ENCODE measurements at places on chromosomes 1 and 21.

DNA sequence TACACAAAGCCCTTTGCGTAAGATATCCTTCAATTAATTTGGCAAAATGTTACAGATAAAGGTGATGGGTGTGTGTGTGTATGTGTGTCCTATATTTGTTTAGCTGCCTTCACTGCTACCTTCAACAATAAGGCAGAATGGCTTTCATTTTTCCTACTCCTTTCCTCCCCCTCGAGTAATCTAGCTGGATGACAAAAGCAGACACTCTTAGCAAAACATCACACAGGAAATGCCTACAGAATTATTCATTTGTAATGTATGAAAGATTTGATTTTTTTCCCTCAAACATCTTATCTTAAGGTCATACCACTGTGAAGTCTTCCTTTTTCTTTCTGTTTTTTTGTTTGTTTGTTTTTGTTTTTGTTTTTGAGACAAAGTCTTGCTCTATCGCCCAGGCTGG, 10.6 kb downstream of the PTPN22 start:
- no peak for DNase-seq

DNA sequence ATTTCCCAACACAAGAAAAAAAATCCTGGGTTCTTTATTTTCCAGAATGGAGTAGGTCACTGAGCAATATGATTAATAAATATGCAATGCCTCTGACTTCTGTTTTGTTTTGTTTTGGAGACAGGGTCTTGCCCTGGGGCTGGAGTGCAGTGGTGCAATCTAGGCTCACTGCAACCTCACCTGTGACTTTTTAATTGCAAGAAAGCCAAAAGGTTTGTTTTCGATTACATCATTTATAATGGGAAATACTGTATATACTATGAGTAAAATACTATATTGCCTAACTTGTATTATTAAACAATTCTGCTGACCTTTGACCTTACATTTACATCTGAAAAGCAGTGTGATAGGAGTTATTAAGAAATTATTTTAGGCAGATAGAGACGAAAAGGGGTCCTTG, 11.6 kb upstream of the CD46 start:
- DNase-seq, result no peak

DNA sequence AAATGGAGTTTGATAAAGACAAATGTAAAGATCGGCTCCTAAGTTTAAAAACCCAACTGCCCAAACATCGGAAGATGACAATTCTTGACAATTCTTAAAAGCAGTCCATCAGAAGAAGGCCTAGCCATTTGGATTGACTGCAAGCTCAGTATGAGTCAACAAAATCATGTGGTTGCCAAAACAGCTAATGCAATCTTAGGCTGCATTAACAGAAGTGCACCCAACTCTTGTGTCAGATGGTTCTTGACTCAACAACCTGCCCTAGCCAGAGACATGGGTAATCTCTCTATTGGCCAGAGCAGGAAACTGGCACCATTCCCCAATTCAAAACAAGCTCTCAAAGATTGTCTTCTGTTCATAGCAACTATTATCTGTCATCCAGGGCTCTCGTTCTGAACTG, 9.9 kb upstream of the NCF2 start:
- DNase-seq, result no peak

- no peak for DNase-seq
Measured at GRCh38 chr1:119815928-119816327, 4.7 kb upstream of the REG4 start.

GRCh38 chr1:52554756-52555155, 1.9 kb upstream of the TUT4 start:
- no peak for DNase-seq

DNA sequence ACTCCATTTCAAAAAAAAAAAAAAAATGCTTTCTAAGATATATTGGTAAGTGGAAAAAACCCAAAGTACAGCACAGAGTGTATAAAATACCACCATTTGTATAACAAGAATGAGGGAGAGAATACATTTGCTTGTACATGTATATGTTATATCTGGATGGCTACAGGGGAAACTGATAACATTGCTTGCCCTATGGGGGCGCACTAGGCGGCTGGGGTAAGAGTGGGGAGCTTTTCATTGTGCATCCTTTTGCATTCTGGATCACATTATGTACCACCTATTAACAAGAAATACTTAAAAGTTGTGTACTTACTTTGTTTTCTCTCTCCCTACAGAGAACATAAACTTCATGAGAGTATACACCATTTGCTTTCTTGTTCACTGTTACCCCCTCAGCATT, 28.6 kb upstream of the OPRD1 start:
- DNase-seq, result no peak

DNA sequence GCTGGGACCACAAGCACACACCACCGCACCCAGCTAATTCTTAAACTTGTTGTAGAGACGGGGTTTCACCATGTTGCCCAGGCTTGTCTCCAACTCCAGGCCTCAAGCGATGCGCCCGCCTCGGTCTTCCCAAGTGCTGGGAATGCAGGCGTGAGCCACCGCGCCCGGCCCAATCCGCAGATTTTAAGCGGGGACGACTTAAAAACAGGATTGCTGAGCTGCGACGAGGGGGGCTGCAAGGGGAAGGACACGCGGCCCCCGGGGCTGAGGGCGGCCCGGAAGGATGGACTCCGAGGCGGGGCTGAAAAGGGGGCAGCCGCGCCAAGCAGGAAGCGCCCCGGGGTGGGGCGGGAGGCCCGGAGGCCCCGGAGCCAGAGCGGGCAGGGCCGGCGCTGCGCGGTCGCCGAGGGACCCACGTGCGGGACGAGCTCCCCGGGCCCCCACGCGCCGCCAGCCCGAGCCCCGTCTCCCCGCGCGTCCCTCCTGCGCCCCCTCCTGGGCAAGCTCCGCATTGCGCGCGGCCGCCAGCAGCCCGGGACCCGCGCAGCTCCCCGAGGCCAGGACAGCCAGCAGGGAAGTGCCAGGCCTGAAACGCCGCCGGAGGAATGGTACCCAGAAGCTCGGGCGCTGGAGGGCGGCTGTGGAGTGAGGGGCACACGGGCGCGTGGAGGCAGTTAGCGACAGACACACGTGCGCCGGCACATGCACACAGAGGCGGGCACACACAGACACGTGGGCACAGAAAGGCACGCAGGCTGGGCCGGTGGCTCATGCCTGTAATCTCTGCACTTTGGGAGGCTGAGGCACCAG, 5.5 kb upstream of the PRKCZ start:
- DNase-seq, result peak; percentile 21

DNA sequence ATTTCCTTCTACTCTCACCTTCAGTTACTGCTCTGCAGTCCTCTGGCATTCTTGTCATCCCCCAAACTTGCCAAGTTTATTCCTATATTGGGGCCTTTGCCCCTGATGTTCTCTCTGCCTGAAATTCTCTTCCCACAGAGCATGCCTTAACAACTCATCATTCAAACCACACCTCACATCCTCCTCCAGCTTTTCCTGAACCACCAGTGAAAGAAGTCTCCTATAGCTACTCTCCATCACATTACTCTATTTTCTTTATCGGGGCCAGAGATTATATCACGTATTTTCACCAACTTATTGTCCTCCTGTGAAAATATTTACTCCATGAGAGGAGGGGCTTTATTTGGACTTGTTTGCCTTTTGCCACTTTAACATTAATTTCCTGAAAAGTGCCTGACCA, 32.1 kb downstream of the EXTL2 start:
- DNase-seq, result no peak

DNA sequence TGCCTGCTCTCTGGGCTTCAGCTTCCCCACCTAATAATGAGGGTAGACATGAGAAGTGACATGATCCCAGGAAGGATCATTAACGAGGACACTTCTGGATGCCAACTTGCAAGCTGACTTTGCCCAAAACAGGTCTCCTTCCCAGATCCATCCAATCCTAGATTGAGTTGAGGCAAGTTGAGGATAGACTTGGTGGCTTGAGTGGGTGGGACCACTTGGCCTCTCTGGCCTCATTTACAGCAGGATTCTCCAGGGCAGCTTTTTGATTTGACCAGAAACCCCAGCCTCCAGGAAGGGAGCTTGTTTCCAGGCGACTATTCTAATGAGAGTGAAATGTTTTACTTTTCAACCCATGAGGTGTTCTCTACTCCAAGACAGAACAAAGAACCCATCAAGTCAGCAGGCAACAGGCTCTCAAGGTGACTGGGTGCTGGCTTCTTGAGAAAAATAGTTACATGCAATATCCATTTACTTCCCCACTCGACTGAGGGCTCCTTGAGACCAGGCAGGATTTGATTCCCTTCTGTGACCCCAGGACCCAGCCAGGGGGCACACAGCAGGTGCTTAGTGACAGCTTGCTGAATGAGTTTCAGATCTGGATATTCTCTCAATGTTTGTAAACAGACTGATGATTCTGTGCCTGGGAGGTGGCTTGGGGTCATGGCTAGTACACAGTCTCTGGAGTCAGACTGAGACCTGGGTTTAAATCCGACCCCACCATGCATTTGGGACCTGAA, 128.2 kb downstream of the DMRTB1 start:
- DNase-seq, result no peak

DNA sequence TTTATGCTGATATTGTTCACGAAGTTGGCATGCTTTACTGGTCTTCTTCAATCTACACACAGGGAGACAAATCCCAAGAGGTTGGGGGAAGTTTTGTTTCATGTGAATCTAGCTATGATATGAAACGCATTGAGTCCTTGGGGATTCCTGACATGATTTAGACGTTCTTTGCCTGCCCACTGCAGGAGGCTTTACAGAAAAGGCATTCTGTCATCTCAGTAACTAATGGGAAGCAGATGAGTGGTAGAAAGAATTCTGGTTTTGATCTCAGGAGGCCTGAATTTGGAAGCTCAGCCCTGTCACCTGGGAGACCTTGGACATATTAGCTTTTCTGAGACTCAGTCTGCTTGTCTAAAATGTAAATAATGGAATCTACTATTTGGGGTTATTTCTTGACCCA, 383.0 kb upstream of the NFIA start:
- peak; percentile 22 for DNase-seq

GRCh38 chr1:22562584-22563583, at the start of gene EPHA8:
Gene EPHA8 (plus strand): TSS chr1:22563489. CDS start chr1:22563636, 147 bp downstream.
- DNase-seq, result no peak

DNA sequence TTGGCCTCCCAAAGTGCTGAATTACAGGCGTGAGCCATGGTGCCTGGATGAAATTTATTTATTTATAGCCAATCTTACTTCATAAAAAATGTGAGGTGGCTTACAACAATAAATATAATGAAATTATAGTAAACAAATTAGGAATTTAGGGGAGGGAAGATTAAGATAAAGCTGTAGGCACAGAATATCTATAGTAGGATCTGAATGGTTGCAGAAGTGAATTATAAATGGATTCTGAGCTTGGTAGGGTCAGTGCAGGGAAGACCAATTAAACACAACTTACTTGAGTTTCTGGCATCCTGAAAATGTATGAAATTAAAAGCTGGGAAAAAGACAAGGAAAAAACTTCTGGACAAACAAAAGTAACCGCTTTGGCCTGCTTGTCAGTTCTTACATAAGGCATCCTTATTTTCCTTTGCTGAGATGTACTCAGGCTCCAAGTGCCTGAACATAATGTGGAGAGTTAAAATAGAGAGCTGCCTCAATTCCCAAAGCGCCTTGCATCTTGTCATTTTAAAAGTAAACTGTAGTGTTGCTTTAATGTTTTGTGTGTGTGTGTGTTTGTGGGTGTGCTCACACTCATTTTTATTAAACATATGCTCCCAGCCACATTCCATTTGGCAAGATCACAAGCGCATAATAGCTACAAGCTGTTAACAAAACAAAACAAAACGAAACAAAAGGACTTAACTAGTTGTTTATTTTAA, 247.3 kb downstream of the S1PR1 start:
- peak; percentile 74 for DNase-seq

- DNase-seq, result no peak
Measured at GRCh38 chr1:153539395-153540093, 1.2 kb downstream of the S100A5 start.

DNA sequence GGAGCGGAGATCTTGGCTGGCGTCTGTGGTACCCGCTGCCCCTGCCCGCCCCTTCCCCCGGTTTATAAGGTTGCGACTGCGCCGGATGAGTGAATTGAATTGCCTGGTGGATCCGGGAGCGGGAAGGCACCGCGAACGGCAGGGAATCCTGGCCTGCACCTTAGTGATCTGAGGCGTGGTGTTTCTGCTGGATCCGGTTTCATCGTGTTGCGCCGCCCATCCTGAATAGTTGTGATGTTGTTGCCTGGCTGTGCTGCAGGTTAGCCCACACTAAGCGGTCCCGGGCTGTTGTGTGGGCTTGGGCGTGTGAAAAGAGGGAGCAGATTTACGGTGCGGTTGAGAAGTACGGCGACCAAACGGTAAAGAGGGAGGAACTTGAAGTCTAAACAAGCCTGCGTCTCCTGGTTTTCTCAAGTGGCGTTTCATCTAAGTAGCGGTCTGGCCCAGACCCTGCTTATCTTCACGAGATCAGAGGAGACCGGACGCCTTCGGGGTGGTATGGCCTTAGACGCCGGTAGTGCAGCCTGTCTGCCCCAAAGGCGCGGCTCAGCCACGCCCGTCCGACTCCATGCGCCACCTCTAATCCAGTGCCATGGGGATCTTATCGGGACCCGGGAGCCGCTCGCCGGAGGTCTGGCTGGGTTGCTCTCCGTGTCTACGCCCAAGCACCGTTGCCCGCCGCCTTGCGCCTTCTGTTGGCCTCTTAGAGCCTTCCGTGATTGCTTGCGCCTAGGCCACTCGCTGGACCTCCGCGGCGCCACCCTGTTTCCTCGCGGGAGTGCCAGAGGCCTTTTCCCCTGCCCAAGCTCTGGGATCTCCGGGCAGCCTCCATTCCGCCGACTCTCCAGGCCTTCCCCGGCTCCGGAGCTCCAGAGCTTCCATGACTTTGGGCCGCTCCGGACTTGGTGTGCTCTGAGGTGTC, 87.5 kb upstream of the RHOU start:
- DNase-seq, result peak; percentile 79

DNA sequence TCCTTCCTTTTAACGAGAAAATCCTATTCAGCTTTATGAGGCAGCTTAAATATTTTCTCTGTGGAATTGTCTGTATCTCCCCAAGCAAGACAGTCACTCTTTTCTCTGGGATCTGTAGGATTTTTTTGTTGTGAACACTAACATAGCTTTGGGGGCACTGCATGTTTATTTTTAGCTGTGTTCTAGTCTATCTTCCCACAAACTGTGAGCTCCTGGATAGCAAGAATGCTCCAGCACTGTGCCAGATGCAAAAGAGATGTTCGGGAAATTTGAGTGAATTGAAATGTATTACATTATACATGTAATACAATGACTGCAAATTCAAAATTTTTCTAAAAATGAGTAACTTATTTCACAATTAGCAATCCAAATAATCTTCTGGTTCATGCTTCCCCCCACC, 282.2 kb downstream of the PLPP3 start:
- DNase-seq, result no peak
